T-helper 1 cell (primary cell): ENCODE measurements at places on chromosomes 5 and 9.

DNA sequence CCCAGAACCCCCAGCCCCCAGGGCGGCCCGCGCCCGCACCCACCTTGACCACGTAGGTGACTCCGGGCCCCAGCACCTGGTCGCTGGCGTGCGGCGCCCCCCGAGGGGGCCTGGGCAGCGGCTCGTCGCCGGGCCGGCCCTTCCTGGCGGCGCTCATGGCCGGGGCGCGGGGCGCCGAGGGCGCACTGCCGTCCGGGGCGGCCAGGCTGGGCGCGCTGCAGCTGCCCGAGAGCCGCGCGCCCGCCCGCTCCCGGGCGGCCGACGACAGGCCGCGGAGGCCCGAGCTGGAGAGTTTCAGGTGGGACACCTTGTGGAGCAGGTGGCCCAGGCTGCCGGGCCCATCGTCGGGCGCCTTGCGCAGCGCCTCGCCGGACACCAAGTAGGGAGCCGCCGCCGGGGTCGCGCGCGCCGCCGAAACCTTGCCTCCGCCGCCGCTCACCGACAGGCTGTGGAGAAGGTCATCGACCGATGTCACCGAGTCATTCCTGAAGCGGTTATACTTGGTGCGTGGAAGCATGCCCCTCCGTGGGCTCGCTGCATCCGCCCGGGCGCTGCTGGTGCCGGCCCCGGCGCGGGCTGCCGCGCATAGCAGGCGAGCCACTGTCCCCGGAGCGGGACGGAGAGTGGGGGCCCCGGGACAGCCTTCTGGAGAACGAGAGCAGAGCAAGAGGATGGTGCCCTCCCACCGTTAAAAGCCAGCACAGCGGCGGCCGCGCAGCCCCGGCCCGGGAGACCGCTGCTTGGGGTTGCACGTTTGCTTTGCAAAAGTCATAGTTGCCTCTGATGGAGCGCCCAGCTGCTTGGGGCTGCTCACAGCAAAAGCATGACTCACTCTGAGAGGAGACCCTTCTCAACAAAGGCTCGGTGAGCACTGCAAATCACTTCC, at the start of gene SHC3:
Gene SHC3, minus strand, starts transcription at position 875 of the 886 bp plus-strand sequence. Its CDS starts 358 bp downstream, at position 517.
- DNase-seq, result no peak

DNA sequence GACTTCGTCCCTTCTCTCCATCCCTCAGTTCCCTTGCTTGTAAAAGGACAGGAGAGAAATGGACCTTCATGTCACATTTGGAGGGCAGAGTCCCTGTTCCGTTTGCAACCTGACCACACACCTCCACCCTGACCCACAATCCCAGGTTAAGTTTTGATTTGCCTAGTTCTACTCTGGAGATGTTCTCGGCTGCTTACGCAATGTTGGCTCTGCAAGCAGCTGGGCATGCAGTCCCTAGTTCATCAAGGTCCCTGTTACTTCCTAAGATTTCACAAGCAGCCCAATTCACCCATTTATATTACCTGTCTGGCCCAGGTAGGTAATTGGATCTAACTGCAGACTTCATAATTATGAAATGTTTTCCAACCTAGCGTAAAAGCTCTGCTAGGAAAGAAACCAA, 28.8 kb downstream of the SLIT3 start:
- DNase-seq, result no peak

DNA sequence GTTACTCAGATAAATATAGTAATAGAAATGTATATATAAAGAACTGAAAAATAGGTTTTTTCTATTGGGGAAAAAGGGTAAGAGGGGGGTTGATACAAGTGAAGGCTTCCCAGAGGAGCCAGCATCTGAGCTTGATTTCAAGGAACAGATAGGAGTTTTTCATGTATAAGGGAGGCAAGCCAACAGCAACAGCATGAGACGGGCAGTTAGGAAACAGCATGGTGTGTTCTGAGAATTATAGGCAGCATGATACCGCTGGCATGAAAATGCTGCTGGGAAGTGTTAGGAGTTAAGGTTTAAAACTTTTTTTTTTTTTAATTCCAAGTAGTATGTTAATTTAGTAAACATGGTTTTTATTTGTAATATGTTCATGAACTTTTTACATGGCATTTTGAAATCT, 9.7 kb downstream of the CDC37L1 start:
- DNase-seq, result no peak

DNA sequence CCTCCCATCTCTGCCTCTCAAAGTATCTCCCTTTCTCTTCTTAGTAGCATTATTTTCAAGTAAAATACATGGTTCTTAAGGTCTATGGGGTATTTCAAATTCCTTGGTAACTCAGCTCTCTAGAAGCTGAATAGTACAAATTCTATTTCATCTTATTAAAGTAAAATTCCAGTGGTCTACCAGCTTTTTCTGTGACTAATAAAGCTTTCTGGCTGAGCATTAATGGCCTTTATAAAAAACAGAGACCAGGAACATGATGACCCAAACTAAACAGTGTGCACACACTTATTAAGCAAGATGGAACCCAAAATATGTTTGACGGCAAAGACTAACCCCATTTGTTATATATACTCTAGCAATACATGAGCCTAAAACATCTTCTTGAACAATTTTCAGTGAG, 142.6 kb downstream of the OR2K2 start:
- no peak for DNase-seq

DNA sequence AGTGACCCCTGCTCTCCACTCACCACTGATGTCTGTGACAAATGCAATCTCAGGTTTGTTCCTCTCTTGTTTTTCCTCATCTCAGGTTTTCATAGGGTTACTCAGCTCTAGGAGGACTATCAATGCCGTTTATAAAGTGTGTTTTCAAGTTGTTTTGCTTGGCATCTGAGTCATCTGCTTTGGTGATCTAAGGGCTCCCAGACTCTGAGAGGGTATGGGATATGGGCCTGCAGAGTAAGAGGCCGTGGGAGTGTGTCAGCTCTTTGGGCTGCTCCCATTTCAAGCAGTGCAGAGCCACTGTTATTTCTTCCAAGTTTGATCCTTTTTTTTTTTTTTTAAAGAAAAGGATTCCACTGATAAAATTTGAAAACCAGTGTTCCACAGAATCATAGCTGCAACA, 46.3 kb downstream of the NNT start:
- DNase-seq, result no peak

DNA sequence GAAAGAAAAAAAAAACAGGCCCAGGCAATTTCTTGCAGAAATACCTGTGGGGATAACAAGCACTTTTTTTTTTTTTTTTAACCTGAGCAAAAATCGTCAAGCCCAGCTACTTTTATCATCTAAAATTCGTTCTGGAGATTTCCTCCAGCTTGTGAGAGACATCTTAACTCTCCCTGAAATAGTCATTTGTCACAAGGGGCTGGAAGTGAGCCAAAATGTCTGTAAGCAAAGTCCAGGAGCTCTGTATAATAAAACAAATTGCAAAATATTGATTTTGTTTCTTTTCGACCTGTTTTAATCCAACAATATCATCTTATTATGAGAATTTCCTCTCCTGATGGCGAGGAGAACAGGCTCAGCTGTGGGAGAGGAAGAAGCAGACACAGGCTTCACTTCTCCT, 168.4 kb downstream of the TTLL11 start:
- DNase-seq, result no peak

- no peak for DNase-seq
Observed at GRCh38 chr5:33713136-33713765, 178.5 kb downstream of the ADAMTS12 start.

GRCh38 chr9:31166516-31166915, 1217.9 kb upstream of the ACO1 start:
- DNase-seq, result no peak

- DNase-seq, result no peak
Observed at GRCh38 chr5:3220638-3221288, 374.9 kb upstream of the IRX1 start.

- no peak for DNase-seq
Observed at GRCh38 chr9:89765211-89765946, 160.6 kb downstream of the GADD45G start.

DNA sequence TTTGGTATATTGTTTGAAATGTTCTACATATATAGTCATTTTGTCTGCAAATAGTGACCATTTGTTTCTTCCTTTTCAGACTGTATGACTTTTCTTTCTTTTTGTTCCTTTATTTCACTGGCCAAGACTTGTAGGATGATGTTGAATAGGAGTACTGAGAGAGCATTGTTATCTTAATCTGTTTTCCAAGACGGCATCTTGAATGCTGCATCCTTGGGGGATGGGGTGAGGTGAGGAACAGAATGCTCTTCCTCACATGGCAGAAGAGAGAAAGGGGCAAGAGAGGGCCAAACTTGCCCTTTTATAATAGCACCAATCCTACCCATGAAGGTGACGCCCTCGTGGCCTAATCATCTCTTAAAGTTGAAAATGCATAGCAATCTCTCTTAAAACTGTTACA, 3.7 kb upstream of the ZNF510 start:
- no peak for DNase-seq

DNA sequence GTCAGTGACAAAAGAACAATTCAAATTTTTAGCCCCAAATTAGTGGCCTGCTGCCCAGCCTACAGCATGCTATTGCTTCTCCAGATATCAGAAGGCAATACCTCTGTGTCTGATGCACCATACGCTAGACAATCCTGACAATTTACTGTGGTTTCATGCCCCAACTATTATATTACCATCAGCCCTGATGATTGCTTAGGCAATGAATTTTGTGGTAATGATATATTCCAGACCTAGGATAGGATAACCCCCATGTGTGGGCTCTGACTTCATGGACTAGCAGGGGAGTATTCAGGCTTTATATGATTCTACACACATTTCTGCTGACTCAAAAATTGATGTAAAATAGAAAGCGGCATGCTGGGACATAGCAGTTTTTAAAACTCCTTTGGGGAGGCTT, 168.7 kb upstream of the FST start:
- no peak for DNase-seq

DNA sequence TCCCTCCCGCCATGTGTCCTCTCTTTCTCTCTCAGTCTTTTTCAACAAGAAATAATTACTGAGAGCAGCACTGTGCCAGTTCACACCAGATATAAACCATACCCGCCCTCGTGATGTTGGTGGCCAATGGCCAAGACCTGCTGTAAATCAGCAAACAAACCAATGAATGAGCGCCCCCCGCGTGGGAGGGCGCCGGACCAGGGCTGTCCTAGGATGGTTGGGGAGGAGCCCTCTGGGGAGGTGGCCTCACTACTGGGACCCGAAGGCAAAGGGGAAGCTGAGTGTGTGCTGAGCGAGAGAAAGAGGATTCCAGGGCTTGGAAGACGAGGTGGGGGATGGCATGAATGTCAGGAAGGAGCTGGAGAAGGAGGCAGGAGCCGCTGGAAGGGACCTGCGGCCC, 51.2 kb upstream of the BARHL1 start:
- no peak for DNase-seq

DNA sequence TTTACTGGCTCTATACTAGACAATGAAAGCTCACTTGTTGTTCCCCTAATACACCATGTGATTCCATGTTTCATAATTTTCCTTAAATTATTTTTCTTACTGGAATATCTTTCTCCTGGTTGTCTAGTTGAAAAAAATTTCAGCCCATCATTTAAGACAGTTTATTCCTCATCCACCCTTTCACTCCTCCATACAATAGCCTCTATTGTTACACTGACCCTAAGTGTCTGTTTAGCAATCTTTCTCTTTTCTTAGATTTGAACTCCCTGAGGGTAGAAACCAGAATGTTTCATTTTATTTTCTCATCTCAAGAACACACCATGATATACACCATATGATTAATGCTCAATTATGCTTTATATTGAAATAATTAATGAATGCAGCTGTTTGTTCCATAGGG, 413.4 kb upstream of the ITGA1 start:
- DNase-seq, result no peak
